Stimulated activated naive CD4-positive, alpha-beta T cell (primary cell): ENCODE measurements at places on chromosomes 6 and 20.

DNA sequence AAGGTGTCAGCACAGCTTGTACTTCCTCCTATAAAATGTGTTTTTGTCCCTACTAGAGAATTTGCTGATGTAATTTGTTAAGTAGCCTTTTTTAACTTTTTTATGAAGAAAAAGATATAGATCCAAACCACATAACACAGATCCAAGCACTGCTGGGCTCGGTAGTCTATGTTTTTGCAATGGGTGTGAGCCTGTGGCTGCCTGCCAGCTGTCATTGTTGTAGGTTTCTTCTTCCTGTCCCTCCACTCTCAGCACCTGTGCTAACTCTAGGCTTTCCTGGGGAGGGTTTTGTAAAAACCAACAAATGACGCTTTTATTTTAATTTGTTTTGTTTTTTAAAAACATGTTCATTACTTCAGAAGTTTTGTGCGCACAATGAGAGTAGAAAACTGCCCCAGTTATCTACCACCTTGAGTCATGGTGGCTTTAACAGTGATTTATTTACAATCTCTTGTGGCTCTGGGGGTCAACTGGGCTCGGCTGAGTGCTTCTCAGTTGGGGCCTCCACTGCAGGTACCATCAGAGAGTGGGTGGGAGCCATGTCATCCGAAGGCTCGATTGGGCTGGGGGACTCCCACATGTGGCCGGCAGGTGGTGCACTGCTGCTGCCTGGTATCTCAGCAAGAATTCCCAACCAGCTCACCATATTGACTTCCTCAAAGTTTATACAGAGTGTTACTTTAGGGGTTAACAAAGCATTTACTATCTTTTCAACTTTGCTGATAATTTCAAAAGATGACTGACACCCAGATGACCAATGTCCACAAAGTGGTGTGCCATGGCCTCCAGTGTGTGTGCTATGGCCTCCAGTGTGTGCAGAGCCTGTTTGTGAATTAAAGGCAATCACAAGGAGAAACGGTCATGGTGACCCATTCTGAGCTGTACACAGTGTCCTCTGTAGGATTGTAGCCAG is 3.0 kb upstream of the CCR6 start:
- peak; percentile 69 for DNase-seq

DNA sequence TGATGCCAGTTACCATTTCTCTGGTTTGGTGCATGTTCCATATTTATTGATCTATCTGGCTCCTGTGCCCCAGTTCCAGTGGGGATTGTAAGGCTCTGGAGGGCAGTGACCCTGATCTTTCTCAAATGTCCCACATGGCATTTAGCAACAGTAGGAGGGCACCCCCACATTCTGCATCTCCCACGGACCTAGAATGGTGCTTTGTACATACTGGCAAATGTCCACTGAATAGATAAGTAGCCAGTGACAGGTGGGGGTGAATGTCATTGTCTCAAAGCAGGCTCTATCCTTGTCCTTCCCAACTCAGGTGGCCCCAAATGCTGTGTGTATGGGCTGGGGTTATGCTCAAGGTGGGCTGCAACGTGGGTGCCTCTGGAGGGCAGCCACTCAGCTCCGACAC is 84.2 kb downstream of the TMEM242 start:
- no peak for DNase-seq

DNA sequence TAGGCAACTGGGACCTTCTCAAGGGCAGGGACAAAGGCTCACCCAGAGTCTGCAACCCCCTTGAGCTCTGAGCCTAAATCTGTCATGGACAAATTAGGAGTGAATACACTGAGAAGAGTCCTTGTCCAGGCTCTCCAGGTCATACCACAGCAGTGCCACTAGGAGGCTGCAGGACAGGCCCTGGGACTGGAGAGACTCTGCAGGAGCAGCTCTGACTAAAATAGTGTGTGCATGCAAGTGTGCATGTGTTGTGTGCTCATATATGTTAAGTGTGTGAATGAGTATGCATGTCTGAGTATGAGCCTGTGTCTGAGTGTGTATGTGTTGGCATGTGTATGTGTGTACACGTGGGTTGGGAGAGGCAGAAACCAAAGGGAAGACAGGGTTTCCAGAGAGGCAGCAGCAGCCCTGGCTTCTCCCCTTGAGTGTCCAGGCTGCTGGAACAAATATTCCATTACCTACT is 27.1 kb downstream of the MRPL14 start:
- no peak for DNase-seq

DNA sequence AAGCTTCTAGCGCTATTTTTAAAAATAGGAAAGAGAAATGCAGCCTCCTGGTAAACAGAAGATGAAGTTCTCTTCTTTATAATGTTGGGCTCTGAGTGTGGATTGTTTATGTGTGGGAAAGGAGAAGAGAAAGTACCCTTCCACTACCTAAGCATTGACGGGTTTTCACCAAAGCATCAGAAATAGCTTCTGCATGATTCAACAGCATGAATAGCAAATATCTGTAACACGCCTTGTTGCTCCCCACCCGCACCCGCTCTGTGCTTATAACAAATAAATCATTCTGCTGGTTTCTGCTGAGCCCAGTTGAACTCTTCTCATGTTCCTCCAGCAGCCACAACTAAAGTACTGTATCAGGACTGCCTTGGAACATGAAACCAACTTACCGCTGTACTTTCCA is 20.7 kb downstream of the TXLNB start:
- DNase-seq, result no peak

DNA sequence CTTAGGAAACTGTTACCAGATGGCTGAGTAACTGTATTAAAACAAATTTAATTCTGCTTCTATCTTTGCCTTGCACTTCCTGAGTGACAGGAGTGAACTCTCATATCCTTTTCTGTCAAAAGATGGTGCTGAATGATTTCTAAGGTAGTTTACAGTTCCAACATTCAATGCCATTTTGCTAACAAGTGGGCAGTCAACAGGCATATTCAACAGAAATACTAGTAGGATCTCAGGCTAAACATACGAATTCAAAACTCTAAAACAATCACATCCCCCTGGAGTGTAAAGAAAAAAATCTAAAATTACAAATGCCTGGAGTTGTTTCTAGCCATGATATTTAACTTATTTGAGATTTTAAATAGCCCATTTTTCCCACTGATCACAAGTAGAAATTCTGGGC is 6.7 kb downstream of the PSMB9 start:
- no peak for DNase-seq

DNA sequence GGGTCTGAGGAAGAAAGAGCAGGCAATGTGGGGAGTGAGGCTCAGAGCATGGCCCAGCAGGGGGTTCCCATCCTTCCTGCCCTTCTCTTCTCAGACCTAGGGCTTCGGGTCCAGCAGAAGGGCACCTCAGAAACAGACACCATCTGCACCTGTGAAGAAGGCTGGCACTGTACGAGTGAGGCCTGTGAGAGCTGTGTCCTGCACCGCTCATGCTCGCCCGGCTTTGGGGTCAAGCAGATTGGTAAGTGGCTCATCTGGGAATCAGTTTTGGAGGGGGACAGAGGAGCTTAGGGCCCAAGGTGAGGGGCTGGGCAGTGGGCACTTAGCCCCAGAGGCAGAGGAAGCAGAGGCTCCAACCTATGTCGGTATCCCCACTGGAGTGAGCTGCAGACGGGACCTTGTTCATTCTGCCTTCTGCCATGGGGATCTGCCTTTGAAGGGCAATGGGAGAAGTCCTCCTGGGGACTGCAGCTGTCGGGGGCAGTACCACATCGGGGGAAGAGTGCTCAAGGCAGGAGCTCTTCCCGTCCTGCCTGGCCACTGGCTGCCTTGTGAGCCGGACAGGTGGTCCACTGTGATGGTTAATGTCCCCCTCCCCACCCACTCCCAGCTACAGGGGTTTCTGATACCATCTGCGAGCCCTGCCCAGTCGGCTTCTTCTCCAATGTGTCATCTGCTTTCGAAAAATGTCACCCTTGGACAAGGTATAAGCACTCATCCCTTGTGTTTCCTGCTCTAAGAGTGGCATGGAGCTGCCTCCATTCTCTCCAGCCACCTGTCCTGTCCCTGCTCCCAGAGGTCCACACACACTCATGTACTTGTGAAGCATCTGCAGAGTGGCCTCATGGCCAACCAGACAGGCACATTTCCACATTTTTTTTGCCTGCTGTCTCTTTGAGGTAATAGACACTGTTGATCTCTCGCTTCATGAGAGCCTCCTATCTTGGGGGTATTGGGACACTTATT is 4.7 kb downstream of the CD40 start:
- no peak for DNase-seq
